Glutamatergic neuron (in vitro differentiated cells): ENCODE measurements at places on chromosomes 3 and 15. TPM values are rescaled to one million over a fixed set of nuclear protein-coding genes. Genes with fewer than 3 reads are reported as not detected.

MEIS2 gene
- 6.0 TPM for total RNA-seq

CCR9 gene
- not detected for total RNA-seq

RTP1 gene
- not detected for total RNA-seq

COL8A1 gene
- 0.25 TPM for total RNA-seq

GNAT1 gene
- not detected for total RNA-seq

ACKR4 gene
- 0.22 TPM for total RNA-seq

CACNA2D3 gene
- total RNA-seq, result 10.0 TPM

GRCh38 chr3:126294211-126294808 lies 62.9 kb downstream of the KLF15 start:
- H3K27me3 ChIP-seq, result peaks cover 7% of the 10 kb centered on the region
- peaks cover 20% of the 10 kb centered on the region for H3K4me1 ChIP-seq
- peaks cover 5% of the 10 kb centered on the region for H3K36me3 ChIP-seq
- H3K27ac ChIP-seq, result no peak overlapping the region

GRCh38 chr15:63156086-63156710 lies 1.1 kb downstream of the RPS27L start:
- H3K4me1 ChIP-seq, result peaks cover 2% of the 10 kb centered on the region
- DNase-seq, result no peak
- peak overlapping the region; percentile 98 for H3K27ac ChIP-seq
- H3K36me3 ChIP-seq, result no peaks in the 10 kb centered on the region
- H3K27me3 ChIP-seq, result peaks cover 5% of the 10 kb centered on the region

- H3K27ac ChIP-seq, result no peak overlapping the region
- DNase-seq, result no peak
- H3K4me1 ChIP-seq, result peaks cover 3% of the 10 kb centered on the region
- peaks cover 6% of the 10 kb centered on the region for H3K27me3 ChIP-seq
These were observed 27.2 kb upstream of the SLC6A6 start for GRCh38 chr3:14375192-14375591.

DNA sequence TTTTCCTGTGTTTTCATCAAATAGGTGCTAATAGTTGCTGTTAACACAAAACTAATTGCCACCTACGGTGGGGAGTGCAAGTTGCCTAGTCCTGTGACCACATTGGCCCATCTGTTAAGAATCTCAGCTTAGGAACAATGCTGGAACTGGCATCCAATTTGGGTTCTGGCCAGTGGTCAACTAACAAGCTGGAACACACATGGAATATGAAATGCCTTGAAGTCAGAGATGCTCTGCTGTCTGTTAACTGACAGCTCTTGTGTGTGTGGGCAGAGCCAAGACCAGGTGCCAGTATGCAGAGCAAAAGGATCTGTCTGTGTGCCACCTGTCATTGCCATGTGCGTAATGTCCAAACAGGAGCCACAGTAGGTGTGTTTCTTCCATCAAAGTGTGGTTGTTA lies 460.8 kb downstream of the ROBO2 start:
- no peak overlapping the region for H3K27ac ChIP-seq
- H3K4me1 ChIP-seq, result no peaks in the 10 kb centered on the region
- H3K36me3 ChIP-seq, result no peaks in the 10 kb centered on the region

DNA sequence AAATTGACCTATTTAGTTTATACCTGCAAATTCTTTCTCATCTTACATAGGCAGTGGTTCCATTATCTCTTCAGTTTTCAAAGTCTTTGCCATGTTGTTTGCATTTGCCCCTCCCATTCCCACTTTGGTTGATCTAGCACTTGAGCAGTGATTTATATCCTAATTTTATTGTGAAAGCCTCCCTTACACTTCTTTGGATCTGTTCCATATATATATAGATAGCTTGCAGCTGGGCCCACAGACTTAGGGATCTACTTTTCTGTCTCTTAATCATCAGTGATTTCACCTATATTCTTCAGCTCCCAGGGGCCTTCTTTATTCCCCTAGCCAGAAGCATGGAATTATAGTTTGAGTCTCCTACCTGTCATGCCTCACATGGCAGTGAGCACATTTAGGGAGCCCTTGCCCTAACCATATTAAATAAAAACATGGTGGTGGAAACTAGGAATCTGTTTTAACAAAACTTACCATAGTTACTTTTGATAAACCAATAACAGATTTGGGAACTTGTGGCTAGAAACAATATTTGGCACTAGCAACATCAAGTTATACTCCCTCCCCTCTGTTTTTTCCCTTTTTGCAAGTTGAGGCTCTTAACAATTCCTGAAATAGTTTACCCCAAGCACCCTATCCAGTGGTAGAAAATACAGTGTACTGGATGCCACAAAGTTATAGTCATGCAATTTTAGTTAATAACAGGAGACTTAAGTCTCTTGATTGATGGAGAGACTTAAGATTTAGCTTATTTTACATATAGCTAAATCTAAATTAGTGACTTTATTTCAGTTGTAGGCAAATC lies 41.7 kb downstream of the ARIH1 start:
- H3K27ac ChIP-seq, result no peak overlapping the region
- no peak for DNase-seq
- H3K27me3 ChIP-seq, result peaks cover 2% of the 10 kb centered on the region
- no peak overlapping the region for H3K4me3 ChIP-seq
- H3K36me3 ChIP-seq, result no peaks in the 10 kb centered on the region

GRCh38 chr3:36366308-36366707 lies 14.0 kb upstream of the STAC start:
- no peaks in the 10 kb centered on the region for H3K36me3 ChIP-seq
- DNase-seq, result no peak
- H3K4me3 ChIP-seq, result no peak overlapping the region
- H3K27me3 ChIP-seq, result no peaks in the 10 kb centered on the region
- H3K4me1 ChIP-seq, result peaks cover 2% of the 10 kb centered on the region
- no peak overlapping the region for H3K27ac ChIP-seq

- H3K27me3 ChIP-seq, result peaks cover 2% of the 10 kb centered on the region
- H3K36me3 ChIP-seq, result no peaks in the 10 kb centered on the region
- no peak overlapping the region for H3K4me3 ChIP-seq
- peaks cover 24% of the 10 kb centered on the region for H3K4me1 ChIP-seq
- no peak for DNase-seq
- H3K27ac ChIP-seq, result no peak overlapping the region
These were observed 1.9 kb upstream of the ARL6IP5 start for GRCh38 chr3:69082805-69083204.

- no peaks in the 10 kb centered on the region for H3K27me3 ChIP-seq
- peaks cover 4% of the 10 kb centered on the region for H3K36me3 ChIP-seq
- DNase-seq, result no peak
These were observed 134.7 kb upstream of the TSC22D2 start for GRCh38 chr3:150273396-150273795.

- H3K4me1 ChIP-seq, result no peaks in the 10 kb centered on the region
- H3K4me3 ChIP-seq, result no peak overlapping the region
These were observed 44.4 kb upstream of the SPRED1 start for GRCh38 chr15:38208206-38208605.

GRCh38 chr3:169940470-169941181 lies 26.0 kb upstream of the SEC62 start:
- H3K27ac ChIP-seq, result no peak overlapping the region
- DNase-seq, result no peak
- H3K4me1 ChIP-seq, result no peaks in the 10 kb centered on the region
- H3K4me3 ChIP-seq, result no peak overlapping the region
- H3K27me3 ChIP-seq, result no peaks in the 10 kb centered on the region
